ENCODE measurements at places on chromosomes 16 and 17. TPM values are rescaled to one million over a fixed set of nuclear protein-coding genes. Genes with fewer than 3 reads are reported as not detected.

The KRTAP16-1 gene
- not detected for total RNA-seq

DNA sequence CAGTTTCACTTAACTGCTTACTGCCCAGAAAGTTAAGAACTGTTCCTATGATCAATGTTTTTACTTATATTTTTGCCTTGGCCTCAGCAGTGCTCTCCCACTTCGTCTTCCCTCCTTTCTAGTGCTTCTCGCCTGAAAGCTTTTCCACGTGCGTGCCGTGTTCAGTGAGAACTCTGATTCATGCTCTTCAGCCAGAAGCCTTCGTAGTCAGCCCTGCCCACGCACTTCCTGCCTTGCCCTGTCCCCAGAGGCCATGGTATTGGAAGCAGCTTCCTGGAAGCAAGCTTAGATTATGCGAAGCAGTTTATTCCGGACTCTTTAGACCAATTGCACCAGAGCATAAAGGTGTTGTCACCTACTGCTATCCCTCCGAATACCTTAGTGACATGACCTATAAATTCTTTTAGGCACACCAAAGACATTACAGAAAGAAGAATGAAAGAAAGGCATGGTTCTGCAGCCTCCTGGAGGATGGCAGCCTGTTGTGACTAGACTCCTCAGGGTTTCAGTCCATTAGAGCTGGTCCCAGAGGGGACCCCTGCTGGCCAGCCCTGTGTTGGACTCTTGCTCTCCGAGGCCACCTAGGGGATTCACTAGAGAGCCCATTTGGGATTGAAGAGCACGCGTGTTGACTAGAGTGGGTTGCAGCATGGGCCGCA lies 105.2 kb downstream of the RPTOR start:
- no peak overlapping the region for H3K27ac ChIP-seq
- H3K4me3 ChIP-seq: no peak overlapping the region
- no peaks in the 10 kb centered on the region for H3K36me3 ChIP-seq
- no peaks in the 10 kb centered on the region for H3K27me3 ChIP-seq
- peaks cover 14% of the 10 kb centered on the region for H3K4me1 ChIP-seq

DNA sequence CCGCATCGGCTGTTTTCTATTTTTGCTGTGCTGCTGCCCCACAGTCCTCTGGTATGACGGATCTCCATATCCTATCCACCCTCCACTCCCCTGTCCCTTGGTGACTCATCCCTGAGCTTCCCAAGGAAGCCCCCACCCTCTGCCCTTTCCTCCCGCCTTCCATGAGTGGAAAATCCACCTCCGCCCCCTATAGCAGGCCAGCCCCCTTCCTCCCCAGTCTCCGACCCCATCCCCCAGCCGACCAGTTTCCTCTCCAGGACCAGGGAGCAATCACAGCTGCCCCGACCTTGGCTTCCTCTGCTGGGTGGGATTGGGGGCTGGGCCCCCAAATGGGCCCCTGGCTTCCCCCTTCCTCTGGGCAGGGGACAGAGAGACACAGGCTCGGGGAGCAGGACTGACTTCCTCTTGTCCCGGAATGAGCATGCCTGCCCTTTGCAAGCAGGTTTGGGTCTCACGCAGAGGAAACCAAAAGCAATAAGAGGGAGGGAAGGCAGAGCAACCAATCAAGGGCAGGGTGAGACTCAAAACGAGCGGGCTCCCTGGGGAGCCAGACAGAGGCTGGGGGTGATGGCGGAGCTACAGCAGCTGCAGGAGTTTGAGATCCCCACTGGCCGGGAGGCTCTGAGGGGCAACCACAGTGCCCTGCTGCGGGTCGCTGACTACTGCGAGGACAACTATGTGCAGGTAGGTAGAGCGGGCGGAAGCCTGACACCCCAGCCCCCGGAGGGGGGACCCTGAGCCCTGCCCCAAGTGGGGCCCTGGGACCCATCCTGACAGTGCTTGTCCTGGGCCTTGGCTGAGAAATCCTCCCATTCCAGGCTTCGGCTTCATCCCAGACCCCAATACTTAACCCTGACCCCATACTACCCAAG lies at the start of the genes ABI3 and GNGT2:
Gene ABI3 (plus strand): TSS at position 550 of the 872 bp plus-strand sequence. CDS start 18 bp downstream, at position 568.
Gene GNGT2 (minus strand): TSS at position 417 of the 872 bp plus-strand sequence. CDS start 3,152 bp downstream, outside the sequence.
- DNase-seq: peak; percentile 97
- H3K4me3 ChIP-seq: peak within 1 kb of the TSS; percentile 89
- peak within 1 kb of the TSS; percentile 91 for H3K27ac ChIP-seq
- 0 out of 2 replicates have a peak, but pooled peaks cover 3% of the 10 kb centered on the region for H3K36me3 ChIP-seq
- H3K27me3 ChIP-seq: no peaks in the 10 kb centered on the region
- peaks cover 60% of the 10 kb centered on the region for H3K4me1 ChIP-seq

The C16orf74 gene
- 13.3 TPM for total RNA-seq

- no peak overlapping the region for H3K4me3 ChIP-seq
- no peaks in the 10 kb centered on the region for H3K36me3 ChIP-seq
- H3K4me1 ChIP-seq: no peaks in the 10 kb centered on the region
- H3K27me3 ChIP-seq: no peaks in the 10 kb centered on the region
- H3K27ac ChIP-seq: no peak overlapping the region
- no peak for DNase-seq
Measured at GRCh38 chr16:88424587-88425235, 28.4 kb upstream of the ZFPM1 start.

- H3K27ac ChIP-seq: no peak overlapping the region
- peaks cover 13% of the 10 kb centered on the region for H3K4me1 ChIP-seq
- H3K4me3 ChIP-seq: no peak overlapping the region
- no peaks in the 10 kb centered on the region for H3K36me3 ChIP-seq
- peak; percentile 47 for DNase-seq
Measured at GRCh38 chr17:29948448-29949215, 7.2 kb downstream of the EFCAB5 start.

DNA sequence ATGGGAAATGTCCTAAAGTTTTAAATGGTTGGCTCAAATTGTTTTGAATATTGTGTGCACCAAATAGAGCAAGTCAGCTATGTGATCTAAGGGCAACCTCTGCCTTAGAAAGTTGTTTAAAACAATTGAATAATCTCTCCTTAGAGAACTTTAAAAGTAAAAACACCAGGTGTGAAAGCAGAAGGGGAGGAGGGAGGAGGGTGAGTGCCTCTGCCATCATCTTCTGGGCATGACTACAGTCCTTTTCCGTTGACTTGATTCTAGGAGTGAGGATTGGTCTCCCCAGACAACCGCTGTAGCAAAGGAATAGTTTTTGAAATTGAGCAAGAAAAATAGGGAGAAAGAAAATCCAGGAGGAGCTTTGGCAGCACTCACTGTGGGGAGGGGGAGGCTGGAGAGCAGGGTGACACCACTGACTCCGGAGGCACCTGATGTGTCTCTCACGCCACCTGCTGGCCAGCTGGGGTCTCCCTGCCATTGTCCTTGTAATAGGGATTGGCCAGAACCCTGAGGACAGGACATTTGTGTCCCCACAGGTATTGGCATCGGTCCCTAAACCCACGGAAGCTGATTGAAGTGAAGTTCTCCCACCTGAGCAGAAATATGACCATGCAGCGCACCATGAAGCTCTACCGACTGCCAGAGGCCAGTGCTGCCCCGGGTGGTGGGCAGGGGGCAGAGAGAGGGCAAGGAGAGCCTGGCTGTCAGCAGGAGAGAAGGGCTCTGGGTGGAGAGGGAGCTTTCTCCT lies 33.3 kb downstream of the PLCD3 start:
- H3K4me1 ChIP-seq: peaks cover 12% of the 10 kb centered on the region
- H3K27me3 ChIP-seq: no peaks in the 10 kb centered on the region
- H3K27ac ChIP-seq: no peak overlapping the region
- peaks cover 30% of the 10 kb centered on the region for H3K36me3 ChIP-seq
- DNase-seq: peak; percentile 89
- no peak overlapping the region for H3K4me3 ChIP-seq
